ENCODE measurements at places on chromosomes 7 and 10.

GRCh38 chr10:34386921-34387320 is 428.2 kb downstream of the PARD3 start:
- no peak for DNase-seq

GRCh38 chr7:88169717-88170320 is 50.0 kb downstream of the SRI start:
- DNase-seq = no peak

DNA sequence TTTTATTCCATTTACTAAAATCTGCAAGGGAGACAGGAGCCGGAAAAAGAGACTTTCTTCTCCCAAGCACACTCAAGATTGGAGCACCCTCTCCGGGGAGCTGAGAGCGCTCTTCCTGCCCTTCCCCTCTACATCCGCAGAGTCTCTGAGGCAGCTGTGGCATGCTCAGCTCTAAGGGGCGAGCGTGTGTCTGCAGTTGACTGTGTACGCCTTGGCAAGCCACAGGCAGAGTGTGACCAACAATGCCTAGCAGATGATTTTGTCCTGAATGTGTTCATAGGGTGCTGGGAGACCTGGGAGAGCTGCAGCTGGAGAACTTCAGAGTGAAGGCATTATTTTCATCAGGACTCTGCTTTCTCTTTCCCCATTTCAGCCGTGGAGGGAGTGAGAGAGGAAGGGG is 20.7 kb downstream of the MTURN start:
- no peak for DNase-seq

DNA sequence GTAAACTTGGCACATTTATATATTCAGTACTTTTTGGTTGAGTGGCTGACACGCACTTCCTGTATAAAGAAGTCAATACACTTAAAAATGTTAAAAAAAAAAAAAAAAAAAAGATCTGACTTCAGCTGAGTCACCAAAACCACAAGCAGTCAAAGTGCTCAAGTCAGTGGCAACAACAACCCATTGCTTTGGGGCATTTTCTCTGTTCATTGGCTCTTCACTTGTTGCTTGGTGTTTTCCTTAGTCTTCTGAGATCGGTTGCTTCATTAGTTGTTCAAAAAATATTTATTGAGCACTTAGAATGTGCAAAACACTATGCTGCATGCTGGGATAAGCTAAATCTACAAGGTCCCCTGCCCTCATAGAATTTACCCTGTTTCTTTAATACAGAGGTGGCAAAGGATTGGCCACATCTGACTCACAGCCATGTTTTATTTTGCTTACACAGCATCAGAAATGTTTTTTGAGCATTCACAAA is 63.7 kb downstream of the ZNRF2 start:
- DNase-seq = peak; percentile 8

- peak; percentile 20 for DNase-seq
Measured at GRCh38 chr10:3950676-3951275, 165.8 kb upstream of the KLF6 start.

GRCh38 chr10:100858747-100859483 is 53.8 kb upstream of the SLF2 start:
- DNase-seq = no peak
